ENCODE measurements at places on chromosomes 7 and 10. TPM values are rescaled to one million over a fixed set of nuclear protein-coding genes. Genes with fewer than 3 reads are reported as not detected.

DNA sequence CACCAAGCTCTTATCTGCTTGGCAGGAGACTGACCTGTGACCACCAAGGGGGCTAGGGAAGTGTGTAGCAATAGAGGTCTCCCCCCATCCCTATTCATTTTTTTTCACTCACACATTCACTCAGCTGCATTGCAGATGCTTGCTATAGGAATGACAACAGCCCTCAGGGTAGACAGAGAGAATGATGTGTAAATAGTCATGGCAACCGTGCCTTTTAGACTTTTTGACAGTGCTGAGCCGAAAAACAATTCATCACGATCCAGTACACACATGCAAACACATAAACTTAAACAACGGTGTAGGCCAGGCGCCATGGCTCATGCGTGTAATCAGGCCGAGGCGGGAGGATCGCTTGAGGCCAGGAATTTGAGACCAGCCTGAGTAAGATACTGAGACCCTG is 7.6 kb upstream of the ELN start:
- DNase-seq: no peak

DNA sequence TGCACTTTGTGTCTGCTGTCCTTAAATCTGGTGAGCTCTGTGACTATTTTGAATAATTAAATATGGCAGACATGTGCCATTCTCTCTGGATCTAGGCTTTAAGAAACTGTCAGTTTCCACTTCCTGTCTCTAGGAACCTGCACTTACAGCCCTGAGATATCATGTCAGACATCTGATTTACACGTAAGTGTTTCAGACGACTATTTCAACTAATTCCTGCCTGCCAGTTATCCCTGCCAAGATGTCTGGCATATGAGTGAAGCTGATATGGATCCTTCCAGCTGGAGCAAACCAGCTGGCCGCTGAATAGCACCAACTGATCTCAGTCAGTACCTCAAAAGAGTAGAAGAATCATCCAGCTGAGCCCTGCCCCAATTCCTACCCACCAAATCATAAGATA is 362.2 kb upstream of the SMIM30 start:
- no peak for DNase-seq

DNA sequence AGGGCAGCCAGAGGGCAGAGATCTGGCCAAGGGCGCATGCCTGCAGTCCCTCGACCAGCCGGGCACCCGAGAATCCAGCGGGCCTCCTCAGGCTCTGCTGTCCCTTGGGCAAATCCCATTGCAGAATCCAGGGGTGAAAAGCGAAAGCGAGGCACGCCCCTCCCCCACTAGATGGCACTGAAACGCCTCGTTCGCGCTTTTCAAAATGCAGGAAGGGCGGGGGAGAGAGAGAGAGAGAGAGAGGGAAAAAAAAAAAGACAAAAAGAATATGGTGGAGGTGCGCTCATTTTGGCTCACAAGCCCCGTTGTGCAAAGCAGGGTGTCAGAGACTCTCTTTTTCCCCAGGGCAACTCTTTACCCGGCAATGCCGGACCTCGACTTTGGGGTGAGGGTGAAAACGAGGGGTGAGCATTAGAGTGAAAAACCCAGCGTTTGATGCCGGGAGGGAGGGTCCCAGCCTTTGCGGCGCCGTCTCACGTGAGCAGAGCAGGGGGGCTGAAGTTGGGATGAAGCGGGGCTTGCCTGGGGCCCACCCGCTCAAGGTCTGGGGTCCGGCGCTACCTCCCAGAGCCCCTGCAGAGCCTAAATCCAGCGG is 2.5 kb upstream of the TMEM178B start:
- DNase-seq: no peak

GRCh38 chr10:90805206-90805605 is 52.6 kb downstream of the HTR7 start:
- no peak for DNase-seq

DNA sequence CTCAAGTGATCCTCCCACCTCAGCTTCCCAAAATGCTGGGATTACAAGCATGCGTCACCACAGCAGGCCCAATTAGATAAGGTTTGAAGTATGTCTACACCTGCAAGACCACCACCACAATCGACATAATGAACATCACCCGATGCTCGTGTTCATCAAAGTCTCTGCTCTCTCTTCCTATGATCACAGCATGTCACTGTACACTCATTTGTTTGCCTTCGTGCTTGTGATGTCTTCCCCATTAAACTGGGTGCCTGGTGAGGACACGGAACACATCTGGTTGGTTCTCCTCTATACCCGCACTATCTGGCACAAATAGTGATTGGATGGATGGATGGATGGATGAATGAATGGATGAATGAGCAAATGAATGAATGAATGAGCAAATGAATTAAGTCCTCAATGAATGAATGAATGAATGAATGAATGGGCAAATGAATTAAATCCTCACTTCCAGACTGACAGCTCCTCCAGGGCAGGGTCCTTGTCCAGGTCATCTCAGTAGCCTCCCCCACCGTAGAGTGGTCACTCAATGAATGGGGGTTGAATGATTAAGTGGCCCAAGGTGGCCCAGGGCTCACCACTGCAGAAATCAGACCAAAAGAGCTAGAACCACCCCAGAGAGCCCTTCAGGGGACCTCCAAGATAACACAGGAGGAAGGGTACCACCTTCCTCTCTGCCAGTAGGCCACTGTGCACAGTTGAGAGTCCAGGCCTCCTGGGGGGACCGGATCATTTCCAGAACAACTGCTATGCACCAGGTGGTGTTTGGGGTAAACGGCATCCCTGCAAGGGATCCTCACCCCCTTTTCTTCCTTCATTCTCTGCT is 101.9 kb upstream of the TNRC18 start:
- no peak for DNase-seq

GRCh38 chr10:31359979-31360378 is 41.0 kb downstream of the ZEB1 start:
- peak; percentile 3 for DNase-seq

GRCh38 chr10:96395931-96396877 is 37.4 kb upstream of the OPALIN start:
- DNase-seq: peak; percentile 41

DNA sequence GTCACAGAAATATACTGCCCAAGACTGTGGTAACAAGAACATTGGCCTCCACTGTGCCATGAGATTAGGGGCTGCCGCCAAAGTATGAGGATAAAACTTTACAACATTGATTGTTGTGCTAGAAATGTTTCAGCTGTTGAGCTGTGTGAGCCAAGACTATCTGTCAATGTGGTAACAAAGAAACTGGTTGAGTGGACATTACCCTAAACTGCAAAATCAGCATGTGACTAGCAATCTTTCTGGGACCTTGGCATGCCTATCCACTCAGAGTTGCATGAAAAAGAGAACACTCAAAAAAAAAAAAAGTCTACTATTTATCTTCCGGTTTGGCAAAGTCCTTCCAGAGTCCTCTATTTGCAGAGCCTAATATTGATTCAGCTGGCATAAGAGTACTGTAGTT is 605.6 kb upstream of the CNTNAP2 start:
- no peak for DNase-seq

DNA sequence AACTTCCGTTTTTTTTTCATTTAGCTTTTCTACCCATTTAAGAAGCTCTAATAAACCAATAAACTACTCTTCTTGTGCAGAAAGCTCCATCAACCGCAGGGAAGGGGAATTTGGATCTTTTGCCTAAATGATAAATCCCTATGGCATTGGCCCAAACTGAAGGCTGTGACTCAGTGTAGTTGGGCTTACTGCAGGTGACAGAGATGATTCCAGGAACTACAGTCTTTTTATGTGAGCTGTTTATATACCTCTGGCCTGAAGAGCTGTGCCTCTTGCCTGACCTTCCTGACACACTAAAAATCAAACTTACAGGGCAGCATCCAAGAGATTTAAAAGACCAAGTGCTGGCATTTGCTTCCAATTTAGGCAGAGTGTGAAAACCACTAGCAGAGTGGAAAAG is 25.2 kb downstream of the ABCB1 start:
- DNase-seq: peak; percentile 81

GRCh38 chr7:92714280-92714679 is 122.1 kb downstream of the CDK6 start:
- peak; percentile 53 for DNase-seq

GRCh38 chr10:119806334-119807130 is 66.1 kb downstream of the MCMBP start:
- no peak for DNase-seq

GRCh38 chr7:74252893-74253292 is 1.3 kb downstream of the RFC2 start:
- no peak for DNase-seq

- no peak for DNase-seq
These were observed 176.8 kb upstream of the TBX20 start for GRCh38 chr7:35430547-35431153.

DNA sequence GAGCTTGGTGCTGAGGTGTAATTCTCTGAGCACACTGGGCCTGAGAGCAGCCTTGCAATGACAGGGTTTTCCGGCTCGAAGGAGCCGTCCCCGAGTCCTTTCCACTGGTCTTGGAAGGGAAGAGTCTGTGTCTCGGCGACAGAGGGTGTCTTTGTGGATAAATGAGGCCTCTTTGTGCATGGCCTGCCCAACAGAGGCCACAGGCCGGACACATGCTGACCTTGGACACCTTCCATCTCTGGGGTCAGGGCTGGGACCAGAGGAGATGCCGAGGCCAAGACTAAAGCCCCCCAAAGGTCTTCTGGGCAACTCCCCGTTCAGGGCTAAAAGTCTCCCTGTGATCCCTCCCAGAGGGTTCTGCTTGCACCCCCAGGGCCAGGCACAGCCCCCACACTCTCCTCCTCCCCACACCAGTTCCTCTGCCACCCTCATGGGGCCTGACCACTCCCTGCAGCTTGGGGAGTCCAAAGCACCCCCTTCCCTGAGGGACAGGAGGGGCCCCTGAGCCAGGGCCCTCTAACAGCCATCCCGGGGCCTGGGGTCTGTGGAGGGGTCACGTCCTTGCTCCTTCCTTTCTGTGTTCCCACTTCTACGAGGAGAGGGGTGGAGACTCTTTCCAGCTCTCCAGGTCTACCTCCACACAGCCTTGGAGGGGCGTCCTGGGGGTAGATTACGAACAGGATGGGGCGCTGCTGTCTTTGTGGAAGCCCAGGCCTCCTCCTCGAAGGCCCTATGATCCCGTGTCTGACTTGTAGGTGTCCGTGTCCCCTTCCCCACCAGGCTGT is 130.6 kb upstream of the FAM20C start:
- no peak for DNase-seq

DNA sequence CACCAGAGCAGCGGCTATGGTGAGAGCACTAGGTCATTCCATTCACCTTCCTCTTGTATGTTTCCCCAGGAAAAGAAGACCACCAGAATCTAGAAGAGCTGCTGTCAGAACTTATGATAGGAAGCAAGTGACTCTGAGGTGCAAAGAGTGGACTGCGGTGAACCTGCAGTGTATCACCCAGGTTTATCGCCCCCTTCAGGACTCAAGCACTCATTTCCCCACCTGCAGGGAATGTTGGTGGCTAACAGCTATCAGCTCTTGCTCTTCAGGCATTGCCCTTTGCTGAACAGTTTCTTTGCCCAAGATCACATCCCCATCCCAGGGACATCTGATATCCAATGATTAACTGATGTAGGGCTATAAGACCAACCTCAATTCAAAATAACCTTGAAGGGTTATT is 66.3 kb upstream of the IL6 start:
- no peak for DNase-seq

DNA sequence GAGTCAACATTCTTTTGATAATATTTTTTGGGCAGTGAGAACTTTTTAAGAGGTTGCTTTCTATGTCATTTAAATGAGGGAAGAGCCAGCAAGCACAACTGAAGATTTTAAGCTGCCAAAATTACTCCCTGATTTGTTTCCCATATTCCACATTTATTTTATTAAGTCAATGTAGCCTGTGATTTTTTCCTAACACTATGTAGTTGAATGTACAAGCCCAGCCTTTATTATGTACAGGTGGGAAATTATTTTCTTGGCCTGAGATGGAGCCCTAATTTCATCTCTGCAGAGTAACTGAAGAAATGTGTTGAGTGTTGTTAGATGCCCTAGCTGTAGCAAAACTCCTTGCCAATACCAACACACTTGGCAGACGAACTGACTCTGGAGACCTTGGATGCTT is 83.1 kb upstream of the MINDY3 start:
- no peak for DNase-seq

GRCh38 chr10:118035354-118036005 is 11.3 kb downstream of the RAB11FIP2 start:
- peak; percentile 27 for DNase-seq

- no peak for DNase-seq
These were observed 26.3 kb downstream of the TMEM60 start for GRCh38 chr7:77771901-77772300.

GRCh38 chr10:43409385-43410109 is 561 bp upstream of the HNRNPF start:
- DNase-seq: no peak

DNA sequence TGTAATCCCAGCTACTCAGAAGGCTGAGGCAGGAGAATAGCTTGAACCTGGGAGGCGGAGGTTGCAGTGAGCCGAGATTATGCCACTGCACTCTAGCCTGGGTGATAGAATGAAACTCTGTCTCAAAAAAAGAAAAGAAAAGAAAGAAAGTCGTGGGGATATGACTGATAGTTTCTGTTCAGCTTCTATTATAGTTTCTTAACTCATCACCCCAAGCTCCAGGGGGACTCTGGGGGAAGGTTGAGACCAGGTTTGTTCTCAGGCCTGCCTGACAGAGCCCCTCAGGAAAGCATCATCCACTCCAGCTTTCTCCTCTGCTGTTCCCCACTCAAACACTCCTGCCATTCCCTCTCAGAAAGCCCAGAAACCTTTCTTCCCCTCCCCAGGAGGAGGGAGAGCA is 542.4 kb upstream of the GALNT17 start:
- no peak for DNase-seq

Gene GIMAP7
- total RNA-seq: not detected

Gene TBX20
- total RNA-seq: 1.1 TPM

Gene OPTN
- 161 TPM for total RNA-seq

Gene CDH23
- total RNA-seq: not detected

Gene FGL2
- not detected for total RNA-seq

Measured in astrocyte (in vitro differentiated cells and primary cell).